ENCODE measurements at places on chromosomes 13 and 19.

GRCh38 chr13:21849323-21849722, 178.4 kb downstream of the FGF9 start:
- DNase-seq: peak; percentile 51

DNA sequence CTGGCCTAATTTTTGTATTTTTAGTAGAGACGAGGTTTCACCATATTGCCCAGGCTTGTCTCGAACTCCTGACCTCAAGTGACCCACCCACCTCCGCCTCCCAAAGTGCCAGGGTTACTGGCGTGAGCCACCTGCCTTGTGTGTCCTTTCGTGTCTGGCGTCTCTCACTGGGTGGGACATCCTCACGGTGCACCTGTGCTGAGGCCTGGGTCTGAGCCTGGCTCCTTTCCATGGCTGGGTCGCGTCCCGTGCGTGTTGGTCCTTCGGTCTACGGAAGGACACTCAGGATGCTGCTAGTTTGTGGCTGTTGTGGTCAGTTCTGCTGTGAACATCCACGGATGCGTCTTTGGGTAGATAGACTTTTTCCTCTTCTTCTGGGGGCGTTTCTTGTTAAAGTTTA, 19.6 kb downstream of the PIAS4 start:
- no peak for DNase-seq

DNA sequence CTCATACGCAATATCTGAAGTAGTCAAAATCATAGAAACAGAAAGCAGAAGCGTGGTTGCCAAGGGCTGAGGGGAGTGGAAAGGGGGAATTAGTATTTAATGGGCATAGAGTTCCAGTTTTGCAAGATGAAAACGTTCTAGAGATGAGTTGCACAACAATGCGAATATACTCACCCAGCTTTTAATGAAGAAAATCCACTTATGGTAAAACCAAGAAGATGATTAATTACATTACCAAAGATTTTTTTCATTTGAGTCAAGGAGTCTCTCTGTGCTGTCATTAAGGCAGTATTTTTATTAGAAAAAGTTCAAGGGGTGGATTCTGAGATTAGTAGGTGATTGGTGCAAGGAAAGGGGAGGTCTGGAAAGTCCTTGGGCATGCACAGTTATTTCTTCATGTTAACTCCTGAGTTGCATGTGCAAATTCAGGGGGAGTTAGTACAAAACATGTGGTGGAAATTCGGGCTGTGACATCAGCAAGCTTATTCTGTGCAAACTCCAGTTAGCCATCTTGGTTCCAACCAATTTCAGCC, 6.9 kb upstream of the CBY2 start:
- no peak for DNase-seq

- DNase-seq: no peak
Measured at GRCh38 chr13:63516124-63516523, 2100.5 kb upstream of the PCDH20 start.

- no peak for DNase-seq
Measured at GRCh38 chr19:15671237-15671821, 1.6 kb upstream of the CYP4F12 start.

DNA sequence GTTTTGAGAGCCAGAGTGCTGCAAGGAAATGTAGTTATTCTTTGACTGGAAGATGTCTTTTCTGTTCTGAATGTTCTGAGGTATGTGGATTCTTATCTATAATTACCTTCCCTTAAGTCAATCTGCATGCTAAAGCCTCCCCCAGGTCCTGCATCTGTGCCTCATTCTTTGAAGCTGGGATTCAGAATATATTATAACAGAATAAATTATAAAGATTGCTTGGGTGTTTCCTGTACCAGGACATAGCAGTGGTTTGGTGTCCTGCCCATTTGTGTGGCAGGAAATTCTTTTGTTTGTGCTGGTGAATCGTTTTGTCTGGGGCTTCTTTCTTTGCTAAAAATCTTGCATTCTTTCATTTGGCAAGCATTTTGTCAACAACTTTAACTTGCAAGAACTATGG, 60.2 kb downstream of the ITGBL1 start:
- no peak for DNase-seq

DNA sequence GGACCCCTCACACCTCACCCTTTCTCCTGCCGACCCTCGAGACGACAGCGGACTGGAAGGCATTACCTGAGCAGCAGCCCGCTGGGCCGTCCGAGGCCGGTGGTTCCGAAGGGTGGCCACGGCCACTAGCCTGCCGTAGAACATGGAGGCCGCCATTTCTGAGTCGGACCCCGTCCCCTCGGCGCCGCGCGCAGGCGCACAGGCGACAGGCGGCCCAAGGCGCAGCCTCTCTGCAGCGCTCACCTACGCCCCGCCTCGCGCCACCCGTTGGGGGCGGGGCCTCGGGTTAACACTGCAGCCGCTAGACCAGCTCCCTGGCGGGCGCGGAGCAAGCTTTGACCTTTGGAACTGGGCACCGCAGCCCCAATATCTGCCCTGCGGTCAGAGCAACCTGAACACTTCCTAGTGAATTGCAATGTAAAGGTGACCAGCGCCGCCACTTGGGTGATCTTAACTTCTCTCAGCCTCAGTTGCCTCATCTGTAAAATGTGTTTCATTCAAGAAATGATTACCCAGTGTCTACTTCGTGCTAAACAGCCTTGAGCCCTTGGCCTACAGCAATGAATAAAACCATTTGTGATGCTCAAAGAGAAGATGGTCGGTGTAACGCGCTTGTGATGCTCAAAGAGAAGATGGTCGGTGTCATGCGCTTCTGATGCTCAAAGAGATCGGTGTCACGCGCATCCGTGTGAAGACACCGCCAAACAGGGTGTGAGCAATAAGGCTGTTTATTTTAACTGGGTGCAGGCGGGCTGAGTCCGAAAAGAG, at the start of gene SUCLA2:
SUCLA2 (minus strand) TSS at position 160 of the 768 bp plus-strand sequence; CDS start at position 156, 4 bp downstream.
- peak; percentile 93 for DNase-seq

GRCh38 chr19:34328982-34329381, 36.0 kb upstream of the GPI start:
- DNase-seq: no peak

DNA sequence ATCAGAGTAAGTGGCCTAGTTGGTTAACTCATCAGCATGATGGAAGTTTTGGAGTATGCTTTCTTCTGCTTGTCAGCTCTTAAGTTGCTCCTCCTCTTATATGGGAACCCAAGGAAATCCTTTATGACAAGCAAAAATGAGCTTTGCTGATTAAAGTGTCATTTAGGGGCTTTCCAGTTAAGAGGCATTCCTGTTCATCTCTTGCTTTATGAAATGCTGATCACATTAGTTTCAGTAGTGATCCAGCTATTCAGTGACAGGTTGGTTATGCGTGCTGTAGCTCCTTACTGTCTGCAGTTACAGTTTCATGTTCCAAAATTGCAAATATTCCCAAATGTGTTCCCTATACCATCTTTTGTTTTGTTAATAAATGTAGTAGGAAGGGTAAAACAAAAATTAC, 146.6 kb downstream of the CDK8 start:
- DNase-seq: no peak

DNA sequence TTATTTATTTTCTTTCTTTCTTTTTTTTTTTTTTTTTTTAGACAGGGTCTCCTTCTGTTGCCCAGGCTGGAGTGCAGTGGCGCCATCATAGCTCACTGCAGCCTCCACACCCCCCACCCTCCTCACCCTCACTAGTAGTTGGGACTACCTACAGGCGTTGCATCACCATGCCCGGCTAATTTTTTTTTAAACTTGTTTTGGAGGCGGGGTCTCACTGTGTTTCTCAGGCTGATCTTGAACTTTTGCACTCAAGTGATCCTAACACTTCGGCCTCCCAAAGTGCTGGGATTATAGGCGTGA, 33.6 kb downstream of the GJA3 start:
- no peak for DNase-seq

DNA sequence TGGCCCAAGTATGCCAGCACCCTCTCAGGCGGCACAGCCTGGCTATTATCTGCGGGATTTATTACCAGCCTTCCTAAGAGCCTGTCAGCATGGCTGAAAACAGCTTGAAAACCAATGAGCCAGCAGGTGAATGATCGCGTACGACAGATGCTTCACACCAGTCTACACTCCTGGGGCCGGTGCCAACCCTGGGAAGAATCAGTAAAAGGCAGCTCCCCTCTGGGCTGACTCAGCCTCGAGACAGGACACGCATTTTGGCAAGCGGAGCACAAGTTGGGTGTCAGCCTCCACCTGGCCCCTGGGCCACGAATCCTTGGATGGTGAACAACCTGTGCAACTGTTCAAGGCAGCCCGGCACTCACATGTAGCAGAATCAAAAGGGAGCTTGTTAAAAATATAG, 15.6 kb downstream of the EMP3 start:
- no peak for DNase-seq

- DNase-seq: peak; percentile 12
Measured at GRCh38 chr13:68056816-68057710, 826.9 kb upstream of the PCDH9 start.

DNA sequence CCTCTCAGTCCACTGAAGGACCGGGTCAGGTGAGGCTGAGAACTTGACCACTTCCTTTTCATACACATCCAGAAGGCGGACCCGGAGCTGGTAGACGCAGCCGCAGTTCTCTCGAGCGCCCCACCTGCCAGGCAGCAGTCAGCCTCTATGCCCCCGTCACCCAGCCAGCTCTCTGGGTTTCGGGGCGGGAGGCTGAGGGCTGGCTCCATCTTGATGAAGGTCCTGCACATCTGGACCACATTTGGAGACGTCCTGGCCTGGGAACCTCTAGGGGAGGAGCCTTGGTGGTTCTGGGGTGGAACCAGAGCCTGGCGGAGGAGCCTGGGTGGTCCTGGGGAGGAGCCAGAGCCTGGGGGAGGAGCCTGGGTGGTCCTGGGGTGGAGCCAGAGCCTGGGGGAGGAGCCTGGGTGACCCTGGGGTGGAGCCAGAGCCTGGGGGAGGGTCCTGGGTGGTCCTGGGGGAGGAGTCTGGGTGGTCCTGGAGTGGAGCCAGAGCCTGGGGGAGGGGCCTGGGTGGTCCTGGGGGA, 14.3 kb downstream of the MRPS12 start:
- DNase-seq: no peak

GRCh38 chr19:34837262-34837661, 64.2 kb upstream of the ZNF599 start:
- DNase-seq: no peak

- peak; percentile 86 for DNase-seq
Measured at GRCh38 chr19:49546825-49547565, 19.2 kb downstream of the RCN3 start.

DNA sequence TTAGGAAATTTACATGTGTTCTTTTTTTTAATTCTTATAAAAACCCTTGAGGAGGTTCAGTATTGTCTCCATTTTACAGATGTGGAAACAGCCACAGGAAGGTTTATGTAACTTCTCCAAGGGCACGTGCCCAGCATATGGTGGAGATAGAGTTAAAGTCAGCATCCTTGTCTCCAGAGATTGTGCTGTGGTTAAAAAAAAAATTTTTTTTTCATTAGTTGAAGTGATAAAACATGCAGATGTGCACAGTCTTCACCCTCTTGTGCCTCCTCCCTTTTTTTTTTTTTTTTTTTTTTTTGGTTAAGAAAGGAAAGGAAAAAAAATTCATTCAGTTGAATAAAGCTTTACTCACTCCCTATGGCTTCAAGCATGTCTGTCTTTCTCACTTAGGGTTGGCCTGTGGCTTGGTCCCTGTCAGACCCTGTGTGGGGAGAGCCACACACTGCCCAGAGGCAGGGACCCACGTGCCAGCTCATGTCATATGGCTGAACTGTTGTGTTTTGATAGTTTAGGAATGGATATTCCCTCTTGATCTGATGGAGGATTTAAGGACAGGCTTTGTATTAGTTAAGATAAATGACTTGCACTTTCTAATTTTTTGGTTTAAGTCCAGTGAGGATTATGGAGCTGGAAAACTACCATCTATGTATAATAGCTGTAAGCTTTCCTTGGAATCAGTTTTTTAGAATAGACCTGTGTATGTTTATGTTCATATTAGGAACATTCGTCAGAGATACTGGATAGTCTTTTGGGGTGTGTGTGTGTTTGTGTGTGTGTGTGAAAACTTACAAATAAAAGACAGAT, 19.3 kb downstream of the RNASEH2B start:
- DNase-seq: no peak

GRCh38 chr19:47679922-47680857, 33.0 kb upstream of the EHD2 start:
- DNase-seq: no peak
